ENCODE measurements at places on chromosomes 5 and 9.

DNA sequence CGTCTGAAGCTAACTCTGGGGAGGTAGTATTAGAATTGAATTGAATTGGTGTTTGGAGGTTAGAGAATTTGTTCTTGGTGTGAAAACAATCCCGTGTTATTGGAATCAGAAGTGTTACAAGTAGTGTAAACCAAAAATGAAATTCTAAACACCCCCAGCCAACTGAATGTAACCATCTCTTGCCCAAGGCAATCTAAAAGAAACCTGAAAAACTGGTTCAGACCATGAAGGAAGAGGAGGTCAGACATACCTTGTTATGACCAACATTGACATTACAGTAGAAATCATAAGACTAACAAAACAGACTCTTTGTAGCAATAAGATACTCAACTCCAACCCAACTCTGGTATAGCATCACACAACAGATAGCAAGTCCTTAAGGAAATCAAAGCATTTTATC, 159.0 kb downstream of the TUSC1 start:
- no peaks in the 10 kb centered on the region for H3K4me1 ChIP-seq
- no peaks in the 10 kb centered on the region for H3K27me3 ChIP-seq
- no peak overlapping the region for H3K27ac ChIP-seq
- no peak overlapping the region for H3K4me3 ChIP-seq
- DNase-seq = no peak

DNA sequence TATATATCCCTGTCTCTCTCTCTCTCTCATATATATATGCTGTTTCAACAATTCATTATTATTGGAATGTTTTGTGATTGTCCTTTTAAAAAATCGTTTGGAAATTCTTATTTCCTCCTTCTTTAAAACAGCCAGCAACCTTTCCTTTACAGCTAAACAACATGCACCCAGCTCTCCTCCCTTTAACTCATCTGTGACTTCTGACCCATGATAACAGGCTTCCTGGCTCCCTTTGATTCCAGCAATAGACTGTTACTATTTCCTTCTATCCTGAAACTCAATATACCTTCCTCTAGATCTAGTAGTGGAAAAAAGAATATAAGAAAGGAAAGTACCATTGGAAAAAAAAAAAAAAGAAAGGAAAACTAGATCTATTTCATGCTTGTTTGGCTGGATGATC, 254.7 kb upstream of the RGMB start:
- H3K27ac ChIP-seq = no peak overlapping the region
- no peak for DNase-seq
- peaks cover 2% of the 10 kb centered on the region for H3K27me3 ChIP-seq
- H3K4me1 ChIP-seq = peaks cover 14% of the 10 kb centered on the region

DNA sequence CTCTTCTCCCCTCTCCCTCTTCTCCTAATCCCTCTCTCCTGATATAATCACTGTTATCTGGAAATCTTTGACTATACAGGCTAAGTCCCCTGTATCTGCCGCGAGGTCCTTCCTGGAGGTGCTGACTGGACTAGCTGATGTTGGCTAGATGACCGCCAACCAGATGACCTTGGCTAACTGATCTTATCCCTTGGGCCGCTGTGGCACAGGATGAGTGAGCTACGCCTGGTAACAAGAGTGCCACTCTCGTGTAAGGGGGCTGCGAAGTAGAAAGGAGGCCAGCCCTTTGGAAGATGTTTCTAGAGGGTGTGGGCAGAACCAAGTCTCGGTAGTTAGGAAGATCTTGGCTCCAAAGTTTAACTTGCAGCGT, 345 bp upstream of the PRRC1 start:
- no peak for DNase-seq
- peaks cover 4% of the 10 kb centered on the region for H3K27me3 ChIP-seq
- H3K36me3 ChIP-seq = peaks cover 27% of the 10 kb centered on the region

DNA sequence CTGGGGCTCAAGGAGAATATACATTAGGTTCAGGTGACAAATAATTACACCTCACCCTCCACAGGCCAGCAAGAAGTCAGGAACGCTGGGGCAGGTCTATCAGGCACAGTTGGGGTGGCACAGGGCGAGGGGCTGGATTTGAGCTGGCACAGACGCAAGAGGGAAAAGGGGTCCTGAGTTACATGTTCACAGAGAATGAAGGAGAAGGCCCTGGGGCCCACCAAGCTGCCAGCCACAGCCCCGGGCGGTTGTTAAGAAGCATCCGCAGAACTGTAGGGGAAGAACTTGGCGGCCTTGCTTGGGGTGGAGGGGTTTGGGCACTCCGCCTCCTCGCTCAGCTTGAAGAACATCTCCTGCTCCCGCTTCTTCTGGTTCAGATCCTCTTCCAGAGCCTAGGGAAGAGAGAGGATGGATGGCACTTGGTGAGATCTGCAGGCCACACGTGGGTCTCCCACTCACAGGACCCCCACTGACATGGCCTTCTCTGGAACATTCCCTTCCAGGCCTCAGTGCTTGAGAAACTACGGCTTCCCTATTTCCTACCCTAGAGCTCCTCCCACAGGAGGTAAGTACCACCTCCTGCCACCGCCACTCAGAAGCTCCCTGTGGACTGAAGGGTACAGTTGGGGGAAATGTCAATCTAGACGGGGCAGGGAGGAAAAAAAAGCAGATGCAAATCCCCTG, 38.3 kb upstream of the FBXW11 start:
- DNase-seq = no peak
- H3K36me3 ChIP-seq = peaks cover 10% of the 10 kb centered on the region
- peak overlapping the region; percentile 50 for H3K27ac ChIP-seq

GRCh38 chr5:91028499-91028956, 354.6 kb downstream of the ARRDC3 start:
- no peak for DNase-seq
- H3K4me3 ChIP-seq = no peak overlapping the region
- H3K4me1 ChIP-seq = peaks cover 51% of the 10 kb centered on the region
- H3K36me3 ChIP-seq = no peaks in the 10 kb centered on the region
- H3K27me3 ChIP-seq = peaks cover 4% of the 10 kb centered on the region
- H3K27ac ChIP-seq = peak overlapping the region; percentile 44

GRCh38 chr9:75826314-75826713, 64.2 kb upstream of the PCSK5 start:
- peaks cover 4% of the 10 kb centered on the region for H3K36me3 ChIP-seq
- H3K27me3 ChIP-seq = peaks cover 7% of the 10 kb centered on the region
- H3K4me3 ChIP-seq = no peak overlapping the region
- no peak overlapping the region for H3K27ac ChIP-seq
- DNase-seq = no peak

- no peak overlapping the region for H3K27ac ChIP-seq
- H3K36me3 ChIP-seq = peaks cover 11% of the 10 kb centered on the region
- DNase-seq = no peak
- no peak overlapping the region for H3K4me3 ChIP-seq
- no peaks in the 10 kb centered on the region for H3K27me3 ChIP-seq
These were observed 119.9 kb downstream of the ZDHHC21 start for GRCh38 chr9:14573319-14573718.

Measured in nephron progenitor cell (in vitro differentiated cells).